ENCODE measurements at places on chromosomes 5 and 9. TPM values are rescaled to one million over a fixed set of nuclear protein-coding genes. Genes with fewer than 3 reads are reported as not detected.

The DDX4 gene
- total RNA-seq: 0.55 TPM

The NR5A1 gene
- 0.34 TPM for total RNA-seq

The ANKRD18A gene
- 16.6 TPM for total RNA-seq

The APBB3 gene
- total RNA-seq: 33.3 TPM

The PCBD2 gene
- total RNA-seq: 10.8 TPM

The EIF4E1B gene
- total RNA-seq: 0.47 TPM

The PGM5 gene
- total RNA-seq: 2.4 TPM

The TRIM36 gene
- total RNA-seq: 45.2 TPM

The EEIG1 gene
- 9.8 TPM for total RNA-seq

The ROPN1L gene
- total RNA-seq: 25.7 TPM

The PFN3 gene
- total RNA-seq: not detected

The PRLR gene
- 0.44 TPM for total RNA-seq
